Right forelimb (tissue), 1 donor: ENCODE measurements at places on chromosomes 5 and 9.

DNA sequence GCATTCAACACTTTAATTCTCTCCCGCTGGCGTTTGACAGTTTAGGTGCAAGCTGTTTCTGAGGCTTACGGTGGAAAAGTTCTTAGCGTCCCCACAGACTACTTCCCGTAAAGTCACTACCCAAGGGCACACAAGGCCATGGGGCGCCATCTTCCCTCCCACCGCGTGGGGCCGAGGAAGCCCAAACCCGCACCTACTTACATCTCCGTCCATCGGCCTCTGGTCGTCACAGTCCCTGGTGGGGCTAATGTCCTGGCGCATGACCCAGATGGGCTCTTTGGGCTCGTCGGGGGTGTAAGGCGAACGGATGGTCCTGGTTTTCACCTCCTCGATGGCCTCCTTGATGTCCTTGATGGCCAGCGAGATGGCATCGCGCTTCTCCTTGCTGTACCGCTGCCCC is 156.4 kb downstream of the APBA1 start:
- no peak for DNase-seq

DNA sequence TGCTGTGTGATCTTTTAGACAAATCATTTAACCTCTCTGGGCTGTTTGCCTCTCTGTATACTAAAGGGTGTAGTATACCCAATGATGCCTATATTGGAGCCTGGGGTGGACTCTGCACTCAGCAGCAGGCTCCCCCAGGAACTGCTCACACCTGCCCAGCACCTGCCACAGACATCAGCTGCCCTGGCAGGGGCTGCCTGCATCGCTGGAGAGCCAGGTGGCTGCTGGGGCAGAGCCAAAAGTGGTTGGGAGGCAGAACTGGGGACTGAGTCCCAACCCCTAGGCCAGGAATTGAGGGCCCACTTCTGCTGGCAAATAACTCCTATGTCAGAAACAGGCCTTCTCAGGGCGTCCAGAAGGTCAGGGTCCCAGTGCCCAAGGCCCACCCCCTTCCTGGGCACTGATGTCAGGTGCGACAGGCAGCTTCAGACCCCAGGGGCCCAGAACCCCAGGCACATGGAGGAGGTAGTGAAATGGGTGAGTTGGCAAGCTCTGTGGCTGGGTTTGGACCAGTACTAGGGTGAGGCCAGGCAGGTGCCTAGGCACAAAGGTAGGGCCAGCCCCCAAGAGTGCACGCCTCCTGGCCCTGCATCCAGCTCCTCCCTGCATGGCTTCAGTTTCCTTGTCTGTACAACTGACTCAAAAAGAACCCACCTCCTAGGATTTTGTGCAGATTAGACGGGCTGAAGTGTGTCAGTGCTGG is 5.8 kb downstream of the UNC5A start:
- DNase-seq: no peak

- DNase-seq: no peak
Measured at GRCh38 chr9:126067031-126067734, 259.4 kb upstream of the MVB12B start.

DNA sequence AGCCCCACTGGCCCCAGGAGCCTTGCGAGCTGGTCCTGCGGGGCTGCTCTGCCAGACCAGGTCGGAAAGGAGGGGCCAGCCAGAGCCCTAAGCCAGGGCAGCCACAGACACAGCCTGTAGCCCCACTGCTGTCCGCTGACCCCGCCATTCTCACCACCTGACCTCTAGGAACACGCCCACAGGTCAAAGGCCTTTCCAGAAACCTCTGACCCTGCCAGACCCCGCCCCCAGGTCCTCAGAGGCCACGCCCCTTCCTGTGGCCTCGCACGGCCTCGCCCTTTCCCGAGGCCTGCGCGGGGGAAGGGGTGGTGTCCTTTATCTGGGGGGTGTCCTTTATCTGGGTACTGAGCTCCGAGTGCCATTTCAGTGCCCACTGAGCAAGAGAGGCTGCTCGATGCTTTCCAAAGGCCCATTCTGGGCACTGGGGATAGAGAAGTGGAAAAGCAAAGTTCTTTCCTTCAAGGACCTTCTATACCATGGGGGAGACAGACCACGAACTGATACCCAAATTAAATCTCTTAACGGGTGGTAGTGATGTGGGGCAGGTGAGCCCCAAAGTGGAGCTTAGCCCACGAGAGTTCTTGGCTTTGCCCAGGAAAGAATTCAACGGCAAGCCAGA is 46.5 kb downstream of the P4HA2 start:
- DNase-seq: no peak

DNA sequence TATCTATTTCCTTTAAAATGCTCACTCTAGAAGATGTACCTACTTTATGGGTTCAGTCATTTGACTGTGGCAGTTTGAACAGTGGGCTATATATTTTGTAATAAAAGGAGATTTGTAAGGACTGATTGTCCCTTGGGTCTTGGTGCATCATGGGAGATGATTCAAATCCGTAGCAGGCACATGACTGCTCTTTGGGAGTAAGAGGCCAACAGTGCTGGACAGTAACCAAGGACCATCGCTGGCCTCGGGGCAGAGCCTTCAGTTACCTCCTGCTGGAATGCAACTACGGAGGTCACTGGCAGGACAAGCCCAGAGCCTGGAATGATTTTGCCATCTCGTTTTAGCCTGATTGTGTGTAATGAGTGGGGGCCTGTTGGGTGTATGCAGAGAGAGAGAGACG is 7.0 kb upstream of the MAMDC2 start:
- DNase-seq: no peak

DNA sequence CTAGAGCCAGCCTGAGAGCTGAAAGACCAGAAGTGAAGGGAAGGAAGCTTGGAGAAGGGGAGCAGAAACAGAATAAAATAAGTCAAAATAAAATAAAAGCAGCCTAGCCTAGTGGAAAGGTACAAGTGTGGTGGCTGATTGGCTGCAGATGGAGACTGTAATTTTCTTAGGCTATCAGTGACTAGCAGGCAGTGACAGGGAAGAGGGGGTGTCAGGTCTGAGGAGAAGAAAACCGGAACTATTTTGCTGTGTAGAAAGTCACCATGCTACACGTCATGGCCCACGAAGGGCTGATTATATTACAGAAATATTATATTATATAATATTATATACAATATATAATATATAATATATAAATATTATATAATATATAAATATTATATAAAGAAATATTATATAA is 98.1 kb upstream of the TAF11L2 start:
- no peak for DNase-seq

DNA sequence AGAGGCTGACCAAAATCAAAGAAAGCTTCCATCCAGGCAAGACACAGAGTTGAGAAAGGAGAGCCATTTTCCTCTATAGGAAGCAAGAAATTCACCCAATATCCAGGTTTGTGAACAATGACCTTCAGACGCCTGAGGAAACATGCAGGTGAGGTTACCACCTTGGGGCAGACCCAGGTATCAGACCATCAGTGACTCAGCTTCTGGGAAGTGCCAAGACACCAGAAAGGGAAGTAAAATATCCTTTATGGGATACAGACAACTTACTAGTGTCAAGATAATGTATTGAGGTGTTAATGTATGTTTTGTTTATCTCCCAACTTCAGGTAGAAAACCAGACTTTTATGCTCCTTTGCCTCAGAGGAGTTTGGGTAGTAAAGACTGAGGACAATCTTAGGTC is 2.2 kb upstream of the DTWD2 start:
- no peak for DNase-seq

DNA sequence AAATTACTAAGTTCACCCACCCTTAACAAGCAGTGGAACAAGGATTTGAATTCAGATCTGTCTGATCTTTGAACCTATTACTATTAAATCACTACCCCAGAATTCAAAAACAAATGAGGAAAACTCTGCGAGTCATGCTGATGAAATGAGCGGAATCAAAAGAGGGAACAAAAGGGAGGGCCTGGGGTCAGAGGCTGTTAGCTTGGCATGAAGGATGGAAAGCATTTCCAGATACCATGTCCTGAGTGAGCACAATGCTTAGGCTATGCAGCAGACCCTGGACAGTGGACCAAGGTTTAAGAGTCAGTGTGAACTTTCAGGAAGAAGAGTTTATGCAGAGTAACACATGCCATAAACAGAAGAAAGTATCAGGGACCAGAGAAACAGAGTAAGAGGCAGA is 30.5 kb downstream of the GRIA1 start:
- no peak for DNase-seq

DNA sequence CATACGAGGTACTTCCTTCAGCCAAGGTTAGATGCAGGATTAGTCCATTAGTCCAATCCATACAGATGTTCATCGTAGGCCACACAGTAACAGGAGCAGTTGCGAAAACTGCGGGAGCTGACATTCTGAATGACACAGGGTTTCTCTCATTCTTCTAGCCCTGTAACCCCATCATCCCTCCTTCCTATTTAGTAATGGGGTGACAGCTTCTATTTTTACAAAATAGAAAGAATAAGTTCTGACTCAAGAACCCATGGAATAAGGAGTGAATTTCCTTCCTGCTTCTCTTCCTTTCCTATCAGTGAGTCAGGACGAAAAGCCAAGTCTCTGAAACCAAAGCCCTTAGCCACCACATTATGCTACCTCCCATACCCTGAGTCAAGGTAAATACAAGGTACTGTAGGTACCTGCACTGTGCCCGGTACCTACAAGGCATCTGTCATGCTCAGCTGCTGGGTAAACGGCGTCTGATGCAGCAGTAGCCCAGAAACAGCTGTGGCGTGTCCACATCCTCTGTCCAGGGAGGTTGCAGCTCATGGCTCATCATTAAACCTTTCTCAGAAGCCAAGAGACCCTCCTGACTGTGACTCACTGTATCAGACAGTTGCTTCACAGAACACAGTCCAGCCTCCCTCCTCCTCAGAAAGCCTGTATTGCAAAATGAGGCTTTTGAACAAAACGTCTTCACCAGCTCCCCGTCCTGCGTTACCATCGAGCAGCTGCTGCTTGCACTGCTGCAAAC is 84.2 kb downstream of the ESM1 start:
- no peak for DNase-seq

- DNase-seq: no peak
Measured at GRCh38 chr5:37206736-37207135, 42.4 kb downstream of the CPLANE1 start.

DNA sequence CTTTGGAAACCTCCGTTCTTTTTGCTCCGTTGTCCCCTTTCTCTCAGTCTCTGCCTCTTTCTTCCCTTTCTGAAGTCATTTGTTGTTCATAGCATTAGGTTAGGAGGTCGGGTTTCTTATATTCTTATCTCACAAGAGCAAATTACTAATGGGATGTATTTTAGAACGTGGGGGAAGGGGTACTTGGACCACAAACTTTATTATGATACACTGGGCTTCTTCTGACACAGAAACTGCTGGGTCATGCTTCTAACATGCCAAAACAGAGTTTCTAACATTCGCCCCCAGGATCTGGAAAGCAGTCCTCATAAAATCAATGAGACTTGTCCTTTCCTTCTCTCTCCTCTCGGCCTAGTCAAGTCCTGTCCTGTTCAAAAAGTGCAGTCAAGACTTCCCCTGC is 334.4 kb downstream of the GADD45G start:
- DNase-seq: no peak

DNA sequence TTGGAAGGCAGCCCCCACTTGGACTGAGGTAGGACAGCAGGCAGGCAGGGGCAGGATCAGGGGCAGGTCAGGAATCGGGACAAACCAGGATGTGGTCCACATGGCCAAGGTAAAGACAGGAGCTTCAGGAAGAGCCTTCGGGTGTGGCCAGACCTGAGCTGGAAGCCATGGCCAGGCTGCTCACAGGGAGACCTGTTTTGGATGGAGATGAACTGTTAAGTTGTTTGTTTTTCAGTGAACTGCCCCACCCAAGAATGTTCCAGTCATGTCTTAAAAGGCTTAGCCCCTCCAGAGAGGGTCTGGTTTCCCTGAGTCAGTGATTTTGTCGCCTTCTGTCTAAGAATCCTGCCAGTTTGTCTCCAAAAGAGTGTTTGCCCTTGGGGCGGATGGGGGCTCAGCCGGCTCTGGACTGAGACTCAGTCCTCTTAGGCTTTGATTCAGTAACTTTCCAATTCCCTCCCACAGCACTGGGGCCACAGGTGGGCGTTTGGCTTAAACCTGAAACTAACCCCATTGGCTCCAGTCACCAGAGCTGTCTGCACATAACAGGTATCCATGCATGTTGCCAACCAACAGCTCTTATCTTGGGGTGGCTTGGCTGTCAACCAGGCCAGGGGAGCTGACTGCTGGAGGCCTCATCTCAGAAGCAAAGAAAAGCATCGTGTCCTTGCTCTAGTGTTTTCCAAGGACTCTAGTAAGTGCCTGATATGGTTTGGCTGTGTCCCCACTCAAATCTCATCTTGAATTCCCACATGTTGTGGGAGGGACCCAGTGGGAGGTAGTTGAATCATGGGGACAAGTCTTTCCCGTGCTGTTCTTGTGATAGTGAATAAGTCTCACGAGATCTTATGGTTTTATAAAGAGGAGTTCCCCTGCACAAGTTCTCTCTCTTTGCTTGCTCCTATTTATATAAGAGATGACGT is 11.3 kb upstream of the ANKH start:
- DNase-seq: no peak

DNA sequence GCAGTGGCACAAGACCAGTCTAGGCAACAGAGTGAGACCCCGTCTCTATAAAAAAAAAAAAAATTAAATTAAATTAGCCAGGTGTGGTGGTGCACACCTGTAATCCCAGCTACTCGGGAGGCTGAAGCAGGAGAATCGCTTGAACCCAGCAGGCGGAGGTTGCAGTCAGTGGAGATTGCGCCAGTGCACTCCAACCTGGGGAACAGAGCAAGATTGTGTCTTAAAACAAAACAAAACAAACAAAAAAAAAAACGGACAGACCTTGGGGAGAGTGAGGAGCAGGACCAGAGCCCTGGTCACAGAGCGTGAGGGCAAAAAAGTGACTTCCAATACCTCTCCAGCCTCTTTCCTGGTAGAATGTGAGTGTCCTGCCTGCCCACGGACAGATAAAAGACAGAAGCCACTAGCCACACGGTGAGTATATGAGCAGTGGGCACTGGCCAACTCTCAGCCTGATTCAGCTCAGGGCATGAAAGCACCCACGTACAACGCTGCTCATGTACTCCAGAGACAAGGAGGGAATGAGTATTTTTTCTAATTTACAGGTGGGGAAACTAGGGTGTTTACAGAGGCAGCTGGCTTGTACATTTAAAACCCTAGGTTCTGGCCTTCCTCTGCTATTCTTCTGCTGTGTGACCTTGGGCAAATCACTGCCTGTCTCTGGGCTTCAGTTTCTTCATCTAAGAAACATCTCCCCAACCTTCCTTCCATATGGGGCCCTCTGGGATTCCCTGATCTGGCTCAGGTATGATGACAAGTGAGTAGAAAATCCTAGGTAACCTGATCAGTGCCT is 1.8 kb downstream of the OLFML2A start:
- peak; percentile 38 for DNase-seq

- DNase-seq: no peak
Measured at GRCh38 chr5:9582406-9582805, 36.5 kb upstream of the SEMA5A start.
